MCF 10A (cell line): ENCODE measurements at places on chromosomes 1 and 21. TPM values are rescaled to one million over a fixed set of nuclear protein-coding genes. Genes with fewer than 3 reads are reported as not detected.

GRCh38 chr1:198416296-198416695 is 124.2 kb downstream of the ATP6V1G3 start:
- DNase-seq, result no peak

DNA sequence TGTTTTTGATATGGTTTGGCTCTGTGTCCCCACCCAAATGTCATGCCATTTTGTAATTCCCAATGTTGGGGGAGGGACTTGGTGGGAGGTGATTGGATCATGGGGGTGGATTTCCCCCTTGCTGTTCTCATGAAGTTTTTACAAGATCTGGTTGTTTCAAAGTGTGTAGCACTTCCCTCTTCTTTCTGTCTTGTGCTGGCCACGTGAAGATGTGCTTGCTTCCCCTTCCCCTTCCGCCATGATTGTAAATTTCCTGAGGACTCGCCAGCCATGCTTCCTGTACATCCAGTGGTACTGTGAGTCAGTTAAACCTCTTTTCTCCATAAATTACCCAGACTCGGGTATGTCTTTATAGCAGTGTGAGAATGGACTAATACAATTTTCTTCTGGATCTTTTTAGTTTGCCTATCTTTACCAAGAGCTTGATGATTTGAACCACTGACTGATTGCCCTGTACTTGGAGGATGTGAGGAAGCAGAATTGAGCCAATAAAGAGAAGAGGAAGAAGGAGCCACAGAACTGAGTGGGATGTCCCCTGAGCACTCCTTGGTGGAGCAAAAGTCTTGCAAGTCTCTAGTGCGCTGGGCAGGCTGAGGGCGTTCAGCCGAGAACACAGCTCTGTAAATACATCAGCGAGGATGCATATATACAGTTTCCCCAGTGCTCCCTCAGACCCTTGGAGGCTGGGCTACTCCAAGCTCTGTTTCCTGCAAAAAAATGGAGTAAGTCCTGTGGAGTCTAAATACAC is 102.6 kb downstream of the CYYR1 start:
- DNase-seq, result no peak

- DNase-seq, result no peak
Measured at GRCh38 chr1:109199710-109200109, 14.0 kb upstream of the SARS1 start.

The OR2L8 gene
- total RNA-seq, result not detected in 2 replicates

The F3 gene
- 173 and 296 TPM in 2 replicates for total RNA-seq
